ENCODE measurements at places on chromosomes 5 and 9.

- DNase-seq: no peak
Observed at GRCh38 chr5:113524927-113525326, 11.4 kb downstream of the YTHDC2 start.

GRCh38 chr9:131946180-131946579, 133.5 kb downstream of the MED27 start:
- DNase-seq: no peak

GRCh38 chr9:94017939-94018531, 62.9 kb upstream of the BARX1 start:
- no peak for DNase-seq

- no peak for DNase-seq
Observed at GRCh38 chr5:124720593-124720992, 25.8 kb downstream of the ZNF608 start.

- peak; percentile 83 for DNase-seq
Observed at GRCh38 chr5:142839711-142840346, 69.7 kb downstream of the ARHGAP26 start.

GRCh38 chr9:36665387-36665786, 92.7 kb downstream of the MELK start:
- DNase-seq: no peak

- DNase-seq: no peak
Observed at GRCh38 chr5:10831419-10831818, 70.4 kb upstream of the DAP start.

GRCh38 chr5:95237324-95237723, 47.6 kb downstream of the MCTP1 start:
- DNase-seq: no peak

DNA sequence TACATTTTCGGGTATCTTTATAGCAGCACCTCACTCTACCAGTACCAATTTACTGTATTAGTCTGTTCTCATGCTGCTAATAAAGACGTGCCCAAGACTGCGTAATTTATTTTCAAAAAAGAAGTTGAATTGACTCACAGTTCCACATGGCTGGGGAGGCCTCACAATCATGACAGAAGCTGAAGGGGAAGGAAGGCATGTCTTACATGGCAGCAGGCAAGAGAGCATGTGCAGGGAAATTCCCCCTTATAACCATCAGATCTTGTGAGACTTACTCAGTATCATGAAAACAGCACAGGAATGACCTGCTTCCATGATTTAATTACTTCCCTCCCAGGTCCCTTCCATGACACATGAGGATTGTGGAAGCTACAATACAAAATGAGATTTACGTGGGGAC, 602.6 kb upstream of the DAB2 start:
- no peak for DNase-seq

Measured in uterus (tissue), 4 donors.